ENCODE measurements at places on chromosomes 3 and 15.
A peak's percentile ranks its signal among the peaks of the same experiment; 100 is the strongest.

- no peak for DNase-seq
Measured at GRCh38 chr3:125116311-125117080, 60.7 kb upstream of the HEG1 start.

DNA sequence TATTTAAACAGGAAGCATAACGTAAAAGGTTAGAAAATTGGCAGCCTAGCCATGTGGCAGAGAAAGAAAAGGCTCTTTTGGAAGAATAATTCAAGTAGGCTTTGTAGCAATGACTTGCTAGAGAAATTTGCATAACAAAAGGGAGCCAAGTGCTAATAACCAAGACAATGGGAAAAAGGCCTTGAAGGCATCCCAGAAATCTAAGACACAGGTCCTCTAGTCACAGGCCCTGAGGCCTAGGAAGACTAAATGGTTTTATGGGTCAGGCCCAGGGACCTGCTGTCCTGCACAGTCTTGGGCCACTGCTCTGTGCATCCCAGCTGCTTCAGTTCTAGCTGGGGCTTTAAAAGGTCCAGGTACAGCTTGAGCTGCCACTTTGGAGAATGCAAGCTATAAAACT is 78.5 kb downstream of the FGF7 start:
- DNase-seq = no peak

DNA sequence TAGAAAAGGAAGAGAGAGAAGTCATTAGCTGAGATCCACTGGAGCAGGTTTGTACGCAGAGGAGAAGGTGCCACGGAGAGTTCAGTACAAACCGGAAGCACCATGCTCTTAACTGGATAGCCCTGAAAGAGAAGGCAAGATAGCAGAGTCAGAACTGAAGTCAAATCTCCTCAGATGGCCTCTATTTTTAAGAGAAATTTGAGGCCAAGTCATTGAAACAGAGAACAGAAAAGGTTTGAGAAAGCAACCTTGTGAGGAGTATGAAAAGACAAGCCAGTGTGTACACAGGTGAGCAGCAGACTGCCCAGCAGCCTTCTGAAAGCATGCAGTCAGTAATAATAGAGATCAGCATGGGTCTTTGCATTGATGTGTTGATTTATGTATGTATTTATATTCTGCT is 66.1 kb upstream of the SPRED1 start:
- DNase-seq = no peak

DNA sequence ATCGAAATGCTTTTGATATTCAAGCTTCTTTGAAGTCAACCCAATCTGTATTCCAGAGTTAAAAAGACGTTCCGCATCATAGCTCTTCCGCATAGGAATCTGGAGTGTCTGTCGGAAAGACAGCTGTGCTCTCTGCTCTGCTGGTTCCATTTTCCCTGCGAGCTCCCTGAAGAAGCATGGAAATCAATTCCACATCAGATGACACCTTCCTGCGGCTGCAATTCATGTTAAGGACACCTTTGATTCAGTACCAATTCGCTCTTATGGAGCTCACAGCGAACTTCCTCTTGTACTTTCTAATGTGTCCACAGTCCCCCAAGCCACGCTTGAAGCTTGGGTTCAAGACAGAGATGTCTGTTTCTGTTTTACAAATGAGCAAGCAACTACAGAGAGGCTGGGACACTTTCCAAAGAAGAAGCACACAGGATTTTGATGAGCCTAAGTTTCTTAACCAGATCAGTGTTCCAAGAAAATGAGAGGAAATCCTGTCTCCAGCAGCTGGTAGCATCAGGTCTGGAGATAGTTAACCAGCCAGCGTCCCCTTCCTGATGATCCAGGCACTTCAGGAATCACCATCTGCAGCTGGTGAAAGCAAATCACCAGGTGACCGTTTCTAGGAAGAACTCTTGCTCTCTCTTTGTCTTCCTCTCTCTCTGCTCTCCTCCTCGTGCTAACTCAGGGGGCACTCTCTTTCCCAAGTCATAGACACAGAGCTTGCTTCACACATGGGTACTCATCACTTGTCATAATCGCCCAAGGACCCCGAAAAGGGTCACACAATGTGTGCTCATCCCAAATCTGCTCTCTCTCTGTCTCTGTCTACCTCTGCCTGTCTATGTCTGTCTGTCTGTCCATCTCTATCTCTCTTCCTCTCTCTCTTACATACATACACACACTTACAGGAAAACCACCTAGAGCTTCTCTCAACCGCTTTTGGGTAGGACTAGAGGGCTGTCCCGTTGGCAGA is 281.8 kb downstream of the FAM43A start:
- DNase-seq = no peak

- DNase-seq = peak; percentile 63
Measured at GRCh38 chr15:41934843-41935242, 37.5 kb downstream of the EHD4 start.

GRCh38 chr15:29183071-29183831 is 86.4 kb downstream of the NSMCE3 start:
- no peak for DNase-seq

DNA sequence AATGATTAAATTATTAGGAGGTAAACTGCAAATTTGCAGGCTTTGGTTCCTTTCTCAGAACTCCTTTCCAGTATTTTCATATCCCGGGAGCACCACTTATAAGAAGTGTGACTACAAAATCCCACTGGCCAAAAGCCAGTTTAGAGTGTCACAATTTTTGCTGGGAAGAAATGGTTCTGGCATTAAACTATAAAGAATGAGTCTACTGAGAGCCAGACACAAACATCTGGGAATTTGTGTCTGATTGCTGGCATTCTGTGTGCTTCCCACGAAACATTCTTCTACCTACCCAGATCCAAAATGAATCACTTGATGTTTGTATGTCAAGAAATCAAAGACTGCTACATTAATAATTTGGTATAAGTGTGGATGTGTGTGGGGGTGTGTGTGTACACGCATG is 82.8 kb downstream of the DUT start:
- DNase-seq = no peak

DNA sequence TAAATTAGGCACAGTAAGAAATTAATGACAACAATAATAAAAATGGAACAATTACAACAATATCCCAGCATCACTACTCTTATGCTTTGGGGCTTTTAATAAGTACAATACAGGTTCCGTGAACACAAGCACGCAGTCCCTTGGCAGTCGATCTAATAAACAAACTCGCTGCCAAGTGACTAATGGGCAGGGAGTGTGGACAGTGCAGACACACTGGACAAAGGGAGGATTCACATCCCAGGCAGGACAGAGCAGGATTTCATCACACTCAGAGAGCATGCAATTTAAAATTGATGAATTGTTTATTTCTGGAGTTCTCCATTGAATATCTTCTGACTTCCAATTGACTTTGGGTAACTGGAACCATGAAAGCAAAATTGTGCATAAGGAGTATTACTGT is 524.1 kb upstream of the CFAP20DC start:
- no peak for DNase-seq

GRCh38 chr3:169116056-169116693 is 547.3 kb downstream of the MECOM start:
- no peak for DNase-seq

- peak; percentile 68 for DNase-seq
Measured at GRCh38 chr15:74322558-74323180, 44.8 kb downstream of the CYP11A1 start.

DNA sequence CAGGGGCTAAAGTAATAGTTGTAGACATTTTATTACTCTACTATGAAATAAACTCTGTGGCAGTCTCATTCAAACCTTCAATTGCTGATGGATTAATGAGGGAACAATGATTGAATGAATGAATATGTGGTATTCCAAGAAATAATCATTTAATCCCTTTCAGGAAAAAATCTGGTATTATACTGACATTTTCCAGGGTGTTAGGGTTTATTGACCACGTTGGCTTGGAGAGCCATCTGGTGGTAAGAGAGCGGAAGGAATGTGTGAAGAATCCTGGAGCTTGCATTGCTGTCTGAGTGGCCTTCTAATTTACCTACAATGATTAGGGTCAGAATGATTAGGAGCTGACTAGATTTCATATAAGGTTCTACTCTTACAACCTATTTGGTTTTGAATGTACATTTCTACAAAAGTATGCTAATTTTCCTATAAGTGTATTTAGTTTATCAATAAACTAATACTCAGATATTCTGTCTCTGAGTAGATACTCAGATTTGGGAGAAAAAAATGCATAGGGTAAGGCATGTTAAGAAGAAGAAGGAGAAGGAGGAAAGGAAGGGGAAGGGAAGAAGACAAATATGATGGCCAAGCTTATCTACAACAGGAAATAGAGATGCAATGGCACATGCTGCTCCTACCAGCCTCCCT is 249.9 kb downstream of the ROBO1 start:
- DNase-seq = no peak

- no peak for DNase-seq
Measured at GRCh38 chr3:41327718-41328117, 128.4 kb downstream of the CTNNB1 start.

GRCh38 chr15:78979456-78980320 is 34.8 kb upstream of the CTSH start:
- DNase-seq = peak; percentile 66

DNA sequence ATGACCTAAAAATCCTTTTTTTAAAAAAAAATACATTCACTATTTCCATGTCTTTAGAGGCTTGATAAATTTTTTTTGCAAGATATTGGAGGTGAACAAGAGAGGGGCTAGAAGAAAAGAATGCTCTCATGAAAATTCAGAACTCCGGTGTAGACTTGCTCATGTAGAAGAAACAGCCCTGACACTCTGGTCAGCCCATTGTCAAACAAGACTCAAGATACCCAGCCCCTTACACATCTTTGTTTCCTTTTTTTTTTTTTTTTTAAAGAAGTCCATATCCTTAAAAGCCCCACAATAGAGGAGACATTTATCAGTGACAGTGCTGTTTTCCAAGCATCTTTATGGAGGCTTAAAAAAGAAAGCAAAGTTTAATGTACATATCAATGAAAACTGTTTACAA is 196.8 kb upstream of the RORA start:
- DNase-seq = no peak

- DNase-seq = no peak
Measured at GRCh38 chr3:97763586-97764406, 762 bp upstream of the ARL6 start.

GRCh38 chr3:114659109-114660061 is 365.6 kb downstream of the TIGIT start:
- DNase-seq = peak; percentile 4

GRCh38 chr3:28317438-28318022 is 31.0 kb upstream of the ZCWPW2 start:
- peak; percentile 44 for DNase-seq

- no peak for DNase-seq
Measured at GRCh38 chr3:140636406-140637138, 41.3 kb upstream of the TRIM42 start.

DNA sequence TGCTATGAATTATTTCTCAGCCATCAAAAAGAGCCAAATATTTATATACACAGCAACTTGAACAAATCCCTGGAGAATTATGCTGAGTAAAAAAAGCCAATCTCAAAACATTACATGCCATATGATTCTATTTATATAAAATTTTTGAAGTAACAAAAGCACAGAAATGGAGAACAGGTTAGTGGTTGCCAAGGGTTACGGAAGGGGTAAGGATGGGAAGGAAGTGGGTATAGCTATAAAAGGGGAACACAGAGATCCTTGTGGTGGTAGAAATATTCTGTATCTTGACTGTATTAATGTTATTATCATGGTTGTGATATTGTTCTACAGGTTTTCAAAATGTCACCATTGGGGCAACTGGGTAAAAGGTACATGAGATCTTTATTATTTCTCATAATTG is 62.3 kb upstream of the ASB14 start:
- DNase-seq = peak; percentile 57

DNA sequence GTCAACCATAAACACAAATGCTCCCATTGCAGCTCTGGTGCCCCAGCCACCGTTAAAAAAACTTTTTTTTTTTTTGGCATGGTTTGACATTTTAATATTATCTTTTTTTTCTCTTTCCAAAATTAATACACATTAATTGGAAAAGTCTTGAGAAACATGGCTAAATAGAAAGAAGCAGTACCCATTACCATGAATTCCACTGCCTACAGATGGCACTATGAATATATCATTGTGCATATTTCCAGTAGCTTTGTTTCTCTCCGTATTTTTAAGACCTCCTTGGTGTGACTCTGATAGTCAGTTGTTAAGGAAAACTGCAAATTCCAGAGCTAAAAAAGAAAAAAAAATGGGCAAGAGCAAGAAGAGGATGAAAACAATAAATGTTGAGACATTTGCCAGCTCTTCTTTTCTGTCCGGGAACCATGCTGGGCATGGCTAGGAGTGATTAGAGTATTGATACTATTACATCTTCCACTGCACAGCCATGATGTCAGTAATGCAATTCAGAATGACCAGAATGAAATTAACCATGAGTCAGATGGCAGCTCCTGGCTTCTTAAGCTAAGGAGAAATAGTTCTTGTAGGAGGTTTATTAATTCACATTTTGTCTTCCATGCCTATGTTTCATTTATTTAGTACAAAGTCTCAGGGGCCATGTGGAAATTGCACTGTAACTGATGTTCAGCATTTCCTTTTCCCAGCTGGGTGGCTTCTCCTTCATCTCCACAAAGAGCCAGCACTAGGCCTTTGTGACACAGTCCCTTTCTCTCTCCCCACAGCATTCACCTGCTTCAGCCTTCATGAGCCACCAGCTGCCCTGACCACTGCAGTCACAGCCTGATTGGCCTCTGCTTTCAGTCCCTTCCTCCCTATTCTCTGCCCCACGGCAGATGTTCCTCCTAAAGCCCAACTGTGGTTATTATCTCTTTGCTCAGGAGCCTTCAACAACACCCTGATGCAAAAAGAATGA is 31.8 kb downstream of the SLC7A14 start:
- DNase-seq = no peak

GRCh38 chr3:124522082-124522625 is 208.1 kb upstream of the UMPS start:
- no peak for DNase-seq

- peak; percentile 96 for DNase-seq
Measured at GRCh38 chr15:40108855-40109735, at the start of gene BMF. Gene BMF, minus strand, starts transcription at chr15:40108879. Its CDS starts 2,793 bp downstream, at chr15:40106086.

DNA sequence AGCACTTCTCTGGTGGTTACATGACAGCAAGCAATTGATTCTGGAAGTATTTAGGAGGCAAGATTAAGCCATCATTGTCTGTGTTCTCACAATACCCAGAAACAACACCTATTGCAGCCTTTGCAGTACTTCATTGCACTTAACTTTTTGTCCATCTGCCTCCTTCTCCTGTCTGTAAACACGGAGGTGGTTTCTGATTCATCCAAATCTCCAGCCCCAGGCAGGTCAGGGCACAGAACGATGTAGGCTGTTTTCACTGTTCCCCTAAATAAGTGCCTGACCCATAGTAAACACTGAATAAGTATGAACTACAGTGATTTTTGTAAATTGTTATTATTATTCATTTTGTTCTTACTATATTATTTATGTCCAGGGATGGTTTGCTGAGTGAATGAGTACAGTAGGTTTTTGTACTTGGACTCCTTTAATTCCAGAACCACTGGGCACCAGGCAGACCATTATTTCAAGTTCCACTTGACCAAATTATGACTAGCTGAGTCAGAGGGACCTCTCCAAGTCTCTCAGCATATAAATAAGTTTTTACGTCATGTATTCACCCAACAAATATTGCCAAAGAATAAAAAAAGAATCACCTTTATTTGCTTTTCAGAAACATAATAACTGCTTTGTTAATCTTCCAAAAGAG is 283.3 kb upstream of the TRIM42 start:
- DNase-seq = no peak
